ENCODE measurements at places on chromosomes 3 and 15.

- DNase-seq, result no peak
These were observed 392.5 kb downstream of the FOXP1 start for GRCh38 chr3:71191031-71191482.

DNA sequence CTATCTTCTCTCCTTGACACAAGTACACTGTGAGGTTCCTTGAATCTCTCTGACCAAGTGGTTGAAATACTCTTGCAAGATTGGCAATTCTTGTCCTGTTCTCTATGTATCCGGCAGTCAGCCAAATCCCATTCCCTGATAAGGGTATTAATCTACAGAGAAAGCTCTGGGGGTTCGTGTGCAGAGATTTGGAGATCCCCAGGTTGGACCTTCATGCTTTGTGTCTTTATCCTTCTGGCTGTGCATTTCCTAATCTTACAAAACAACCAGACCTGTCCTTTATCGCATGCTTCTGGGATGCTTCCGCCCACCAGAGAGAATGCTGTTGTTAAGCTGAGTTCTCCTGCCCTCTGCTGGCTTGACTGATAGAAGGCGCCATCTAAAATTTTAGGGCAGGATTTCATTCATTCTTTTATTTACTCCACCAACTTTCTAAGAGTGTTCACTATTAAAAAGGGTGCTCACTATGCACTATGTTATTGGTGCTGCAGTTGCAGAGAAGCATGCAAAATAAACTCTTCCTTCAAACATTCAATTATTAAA is 8.6 kb upstream of the SST start:
- DNase-seq, result peak; percentile 44

DNA sequence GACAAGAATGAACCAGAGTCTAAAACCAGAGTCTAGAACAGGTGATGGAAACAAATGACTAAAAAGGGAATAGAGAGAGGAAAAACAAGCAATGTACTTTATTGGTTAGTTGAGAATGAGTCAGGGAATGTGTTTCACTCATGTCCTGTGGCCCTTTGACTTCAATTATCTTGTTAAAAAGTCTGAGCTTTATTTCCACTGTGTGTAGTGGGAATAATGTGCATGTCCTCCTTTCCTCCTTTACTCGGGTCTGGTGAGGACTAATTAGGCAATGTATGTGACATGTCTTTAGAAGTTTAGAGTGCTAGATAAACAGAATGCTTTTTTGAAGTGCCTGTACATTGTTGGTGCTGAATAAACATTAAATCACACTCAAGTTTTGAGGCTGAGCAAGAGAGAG is 21.3 kb downstream of the LSAMP start:
- DNase-seq, result no peak

DNA sequence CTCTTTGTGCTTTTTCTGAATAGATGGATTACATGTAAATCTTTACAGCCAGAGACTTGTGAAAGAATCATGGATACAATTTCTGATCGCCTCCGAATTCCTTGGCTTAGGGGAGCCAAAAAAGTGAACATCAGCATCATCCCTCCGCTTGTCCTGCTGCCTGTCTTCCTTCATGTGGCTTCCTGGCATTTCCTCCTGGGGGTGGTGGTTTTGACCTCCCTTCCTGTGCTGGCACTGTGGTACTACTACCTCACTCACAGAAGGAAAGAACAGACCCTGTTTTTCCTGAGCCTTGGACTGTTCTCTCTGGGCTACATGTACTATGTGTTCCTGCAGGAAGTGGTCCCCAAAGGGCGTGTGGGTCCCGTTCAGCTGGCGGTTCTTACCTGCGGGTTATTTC is 5.9 kb downstream of the ZDHHC23 start:
- DNase-seq, result no peak

GRCh38 chr3:119356646-119357045 is 62.5 kb downstream of the ARHGAP31 start:
- DNase-seq, result no peak

GRCh38 chr3:194245975-194246561 is 105.1 kb downstream of the CPN2 start:
- no peak for DNase-seq

- DNase-seq, result no peak
These were observed 144.6 kb downstream of the LPP start for GRCh38 chr3:188298585-188298984.

DNA sequence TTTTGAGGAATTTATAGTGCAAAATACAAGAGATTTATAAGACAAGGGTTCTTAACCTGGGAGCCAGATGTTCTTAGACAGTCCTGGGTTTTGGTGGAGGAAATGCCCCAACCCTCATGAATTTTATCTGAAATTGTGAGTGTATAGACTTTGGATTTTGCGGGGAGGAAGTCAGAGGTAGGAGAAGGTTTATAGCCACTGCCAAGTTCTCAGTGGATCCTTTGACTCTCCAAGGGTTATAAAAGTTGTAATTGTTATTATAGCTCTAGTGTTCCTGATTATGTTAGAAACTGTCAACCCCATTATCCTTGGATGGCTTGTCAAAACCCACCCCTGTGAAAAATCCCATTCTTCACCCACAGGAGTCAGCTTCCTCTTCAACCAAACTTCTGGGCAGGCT is 183.6 kb downstream of the LRTM1 start:
- DNase-seq, result no peak

GRCh38 chr3:51311055-51311454 is 74.0 kb upstream of the MANF start:
- peak; percentile 35 for DNase-seq

DNA sequence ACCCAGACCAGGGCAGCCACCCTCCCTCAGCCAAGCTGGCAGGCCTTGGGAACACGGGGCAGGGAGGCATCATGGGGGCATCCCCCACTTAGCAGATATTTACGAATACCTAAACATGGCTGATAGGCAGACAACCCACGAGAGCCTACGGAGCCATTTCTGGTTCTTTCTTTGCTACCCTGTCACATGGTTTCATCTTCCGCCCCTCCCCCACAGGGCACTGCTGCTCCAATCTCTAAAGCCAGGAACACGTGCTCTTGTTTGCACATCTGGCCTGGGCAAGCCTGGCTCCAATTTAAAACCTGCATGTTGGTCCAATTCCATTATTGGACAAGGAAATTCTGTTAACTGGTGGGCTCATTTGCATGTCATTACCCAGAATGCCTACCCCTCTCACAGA is 447.4 kb upstream of the NR2F2 start:
- DNase-seq, result no peak

GRCh38 chr15:80916056-80916455 is 73.6 kb downstream of the MESD start:
- DNase-seq, result no peak

- DNase-seq, result no peak
These were observed 24.0 kb downstream of the ABI3BP start for GRCh38 chr3:100968932-100969906.

- no peak for DNase-seq
These were observed 603.2 kb upstream of the KCNMB2 start for GRCh38 chr3:177932750-177933660.

DNA sequence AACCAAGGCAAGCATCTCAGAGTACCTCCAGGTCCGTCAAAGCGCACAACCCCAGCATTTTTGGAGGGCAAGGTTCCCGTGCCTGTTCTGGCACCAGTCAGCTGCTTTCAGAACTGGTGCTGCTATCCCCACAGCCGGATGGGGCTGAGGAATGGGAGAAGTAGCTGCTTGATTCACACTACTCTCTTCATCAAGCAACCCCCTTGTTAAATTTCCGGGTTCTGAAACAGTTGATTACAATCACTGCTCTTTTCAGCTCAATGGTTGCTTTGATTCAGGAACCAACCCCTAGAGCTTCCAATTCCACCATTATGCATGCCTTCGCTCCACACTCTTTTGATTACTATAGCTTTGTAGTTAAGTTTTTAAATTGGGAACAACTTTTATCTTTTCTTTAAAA is 12.3 kb upstream of the UBA7 start:
- DNase-seq, result no peak

DNA sequence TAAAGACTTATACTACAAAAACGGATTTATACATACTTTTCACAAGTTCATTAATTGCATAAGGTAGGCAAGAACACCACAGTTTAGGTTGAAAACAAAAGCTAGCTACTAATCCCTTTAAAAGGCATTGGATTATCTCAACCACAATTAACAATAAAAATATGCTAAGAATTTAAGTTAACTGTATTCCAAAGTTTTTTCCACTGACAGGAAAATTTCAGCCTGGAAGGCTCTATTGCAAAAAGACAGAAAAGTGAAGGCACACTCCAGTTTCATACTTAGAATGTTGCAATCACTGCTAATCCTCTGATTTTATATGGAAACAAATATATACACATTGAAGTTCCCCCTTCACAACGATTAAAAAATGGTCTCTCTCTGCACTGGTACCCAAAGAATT is 71.5 kb downstream of the TJP1 start:
- DNase-seq, result no peak

DNA sequence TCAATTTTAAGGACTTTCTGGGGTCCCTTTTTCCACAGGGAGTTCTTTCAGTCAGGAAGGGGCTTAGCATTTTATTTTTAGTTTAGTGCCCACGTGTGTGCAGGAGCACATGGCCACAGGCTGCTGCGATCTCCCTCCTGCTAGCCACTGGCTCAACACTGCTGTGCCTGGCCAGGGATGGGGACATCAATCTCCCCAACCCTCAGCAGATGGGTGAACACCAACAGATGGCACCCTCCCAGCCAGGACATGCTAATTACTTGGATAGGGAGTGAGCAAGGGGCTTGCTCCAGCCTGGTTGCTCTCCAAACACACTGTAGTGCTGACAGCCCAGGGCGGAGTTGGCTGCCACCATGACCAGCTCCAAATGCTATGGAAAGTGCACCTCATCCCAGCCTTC is 7.4 kb upstream of the RIOX2 start:
- DNase-seq, result no peak

GRCh38 chr3:8443829-8444791 is 57.5 kb upstream of the LMCD1 start:
- peak; percentile 98 for DNase-seq

DNA sequence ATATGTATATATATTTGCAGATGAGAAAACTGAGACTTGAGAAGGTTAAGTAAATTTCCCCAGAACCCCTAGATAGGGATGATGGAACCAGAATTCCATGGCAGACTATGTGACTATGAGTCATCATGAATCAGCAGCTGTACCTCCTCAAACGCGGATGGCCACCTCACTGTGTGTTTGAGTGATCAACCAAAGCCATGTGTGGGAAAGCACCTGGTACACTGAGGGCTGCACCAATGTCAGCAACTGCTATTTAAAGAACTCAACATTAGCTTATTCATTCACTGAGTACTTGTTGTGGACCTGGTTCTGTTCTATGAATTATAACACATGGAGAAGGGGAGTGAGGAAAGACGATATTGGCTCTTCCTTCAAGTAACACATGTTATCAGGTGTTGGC is 377.0 kb downstream of the GAP43 start:
- peak; percentile 90 for DNase-seq

DNA sequence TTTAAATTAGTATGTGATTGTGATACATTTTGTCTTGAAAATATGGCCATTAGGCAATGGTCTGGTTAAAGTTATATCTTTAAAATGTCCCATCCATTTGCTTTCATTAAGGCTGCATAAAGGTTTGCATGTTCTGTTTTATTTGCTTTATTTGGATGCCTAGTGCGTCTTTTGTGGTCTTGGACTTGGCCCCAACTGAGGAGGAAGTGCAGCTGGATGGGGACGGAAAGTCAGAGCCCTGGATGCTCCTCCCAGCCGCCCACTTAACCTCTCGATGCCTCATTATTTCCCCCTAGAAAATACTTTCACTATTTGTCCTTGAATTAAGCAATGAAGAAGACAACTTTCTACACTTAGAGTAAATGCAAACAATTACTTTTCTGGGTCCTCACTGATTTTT is 898.2 kb downstream of the MCTP2 start:
- no peak for DNase-seq

GRCh38 chr3:72519946-72520604 is 328.2 kb downstream of the SHQ1 start:
- DNase-seq, result no peak

- no peak for DNase-seq
These were observed 18.6 kb upstream of the IGSF10 start for GRCh38 chr3:151479452-151479851.

DNA sequence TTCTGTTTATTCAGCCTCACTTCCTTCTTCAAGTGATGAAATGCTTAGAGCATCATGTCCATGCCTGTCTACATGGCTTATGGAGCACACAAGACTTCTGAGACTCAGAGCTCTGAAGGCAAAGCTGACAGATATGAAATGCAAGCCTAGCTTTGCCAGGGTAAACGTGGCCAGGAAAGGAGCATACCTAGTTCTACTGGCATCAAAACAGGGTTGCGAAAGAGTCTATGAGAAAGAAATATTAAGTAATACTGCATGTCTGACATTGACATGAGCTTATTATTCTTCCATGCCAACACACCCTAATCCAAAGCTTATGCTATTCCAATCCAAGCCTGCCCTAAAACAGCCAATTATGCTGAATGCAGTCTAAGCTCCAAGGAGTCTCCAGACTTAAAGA is 391.5 kb downstream of the ERC2 start:
- no peak for DNase-seq

DNA sequence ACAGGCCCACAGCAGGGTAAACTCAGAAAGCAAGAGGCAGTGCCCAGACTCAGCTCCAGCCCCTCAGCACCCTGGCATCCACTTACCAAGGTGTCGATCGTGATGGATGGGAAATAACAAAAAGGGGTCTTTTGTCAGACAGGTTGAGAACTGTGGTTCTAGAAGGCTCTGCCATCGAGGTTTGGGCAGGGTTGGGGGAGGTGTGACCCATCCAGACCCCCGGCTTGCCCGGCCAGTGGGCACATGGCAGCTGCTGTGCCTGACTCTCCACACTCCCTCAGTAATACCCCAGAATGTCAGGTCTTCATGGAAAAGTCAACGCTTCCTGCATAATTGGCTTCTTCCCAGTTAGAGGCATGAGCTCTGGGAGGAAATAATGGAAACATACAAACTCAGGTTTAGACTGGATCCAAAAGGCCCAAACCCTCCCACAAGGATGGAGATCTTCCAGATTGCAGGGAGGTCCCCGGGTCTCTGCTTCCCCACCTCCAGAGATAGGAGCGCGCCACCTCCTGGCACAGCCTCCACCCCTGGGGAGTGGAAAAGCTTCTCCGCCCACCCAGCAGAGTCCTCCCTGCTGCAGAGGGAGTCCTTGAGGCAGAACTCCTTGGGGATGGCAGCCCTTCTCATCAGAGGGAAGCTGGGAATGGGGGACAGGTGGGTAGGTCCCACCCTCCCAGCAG is 149.8 kb upstream of the IQSEC1 start:
- no peak for DNase-seq

- DNase-seq, result peak; percentile 29
These were observed 401.9 kb upstream of the IL12A start for GRCh38 chr3:159586571-159587202.

DNA sequence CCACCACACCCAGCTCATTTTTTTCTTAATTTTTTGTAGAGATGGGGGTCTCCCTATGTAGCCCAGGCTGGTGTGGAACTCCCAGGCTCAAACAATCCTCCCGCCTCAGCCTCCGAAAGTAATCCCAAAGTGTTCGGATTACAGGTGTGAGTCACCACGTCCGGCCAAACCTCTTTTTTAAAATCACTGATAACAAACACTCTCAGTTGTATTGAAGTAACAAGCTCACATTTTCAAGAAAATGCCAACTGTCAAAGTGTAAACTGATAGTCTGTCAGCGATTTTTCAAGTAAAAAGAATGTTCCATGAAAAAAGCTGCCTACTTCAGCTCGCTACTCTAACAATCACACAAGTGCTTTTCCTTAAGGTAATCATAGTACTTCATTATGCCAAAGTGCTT is 33.4 kb downstream of the UBXN7 start:
- no peak for DNase-seq

GRCh38 chr15:101246391-101246790 is 5.5 kb downstream of the CHSY1 start:
- no peak for DNase-seq

GRCh38 chr15:35134299-35134698 is 49.2 kb upstream of the NANOGP8 start:
- no peak for DNase-seq
